ENCODE measurements at places on chromosomes 5 and 9.

- DNase-seq: no peak
Observed at GRCh38 chr9:108662091-108662875, 193.5 kb downstream of the ACTL7B start.

DNA sequence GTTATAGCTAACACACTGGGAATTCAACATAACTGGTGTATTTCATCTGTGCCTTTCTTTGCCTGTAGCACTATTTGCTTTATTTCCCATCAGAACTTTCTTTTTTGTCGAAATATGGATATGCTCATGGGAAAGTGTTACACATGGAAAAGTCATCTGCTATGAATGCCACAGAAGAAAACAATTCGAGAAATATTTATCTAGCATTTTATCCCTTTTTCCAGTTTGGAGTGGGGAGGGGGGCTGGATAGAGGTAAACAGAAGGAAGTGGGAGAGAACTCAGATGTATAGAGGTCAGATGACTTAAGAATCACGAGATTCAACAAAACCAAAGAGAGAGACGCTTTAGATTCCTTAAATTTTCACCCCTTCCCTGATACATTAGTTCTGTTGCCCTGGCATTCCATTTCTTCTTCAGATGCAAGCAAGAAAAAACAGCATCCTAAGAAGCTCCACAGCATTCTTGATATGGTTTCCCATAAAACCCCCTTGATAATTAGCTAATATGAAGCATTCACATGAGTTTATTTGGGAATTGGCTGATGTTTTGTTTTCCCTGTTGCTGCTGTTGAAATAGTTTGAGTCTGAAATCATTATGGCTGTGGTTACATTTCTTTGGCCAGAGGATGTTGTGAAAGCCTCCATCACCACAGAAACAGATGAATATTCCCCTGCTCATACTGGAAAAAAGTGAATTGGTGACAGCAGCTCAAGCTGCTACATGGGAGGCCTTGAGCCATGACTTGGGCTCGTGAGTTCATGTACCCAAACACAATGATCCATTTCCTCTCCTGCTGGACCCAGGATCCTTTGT is 335.8 kb upstream of the DAB2 start:
- DNase-seq: no peak

GRCh38 chr9:88071331-88071730 is 66.9 kb downstream of the SPATA31C2 start:
- DNase-seq: no peak

DNA sequence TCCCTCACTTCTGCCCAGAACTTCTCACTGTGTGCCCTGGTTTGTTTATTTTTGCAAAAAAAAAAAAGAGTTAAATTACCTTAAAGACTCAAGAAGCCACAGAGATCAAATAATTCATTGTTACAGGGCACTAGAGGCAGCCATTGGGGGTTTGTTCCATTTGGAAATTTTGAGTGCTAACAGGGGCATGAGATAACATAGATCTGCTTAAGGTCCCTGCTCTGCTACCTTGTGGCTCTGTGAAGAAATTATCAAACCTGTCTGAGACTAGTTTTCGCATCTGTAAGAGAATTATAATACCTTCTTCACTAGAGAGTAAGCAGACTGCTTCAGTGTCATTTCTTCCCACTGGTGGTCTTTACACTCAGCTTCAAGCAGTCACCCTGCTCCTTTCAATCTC is 394 bp downstream of the TLR4 start:
- no peak for DNase-seq

- DNase-seq: no peak
Observed at GRCh38 chr5:136129445-136129844, 3.2 kb upstream of the SMAD5 start.

GRCh38 chr5:2704111-2704510 is 47.4 kb downstream of the IRX2 start:
- no peak for DNase-seq

DNA sequence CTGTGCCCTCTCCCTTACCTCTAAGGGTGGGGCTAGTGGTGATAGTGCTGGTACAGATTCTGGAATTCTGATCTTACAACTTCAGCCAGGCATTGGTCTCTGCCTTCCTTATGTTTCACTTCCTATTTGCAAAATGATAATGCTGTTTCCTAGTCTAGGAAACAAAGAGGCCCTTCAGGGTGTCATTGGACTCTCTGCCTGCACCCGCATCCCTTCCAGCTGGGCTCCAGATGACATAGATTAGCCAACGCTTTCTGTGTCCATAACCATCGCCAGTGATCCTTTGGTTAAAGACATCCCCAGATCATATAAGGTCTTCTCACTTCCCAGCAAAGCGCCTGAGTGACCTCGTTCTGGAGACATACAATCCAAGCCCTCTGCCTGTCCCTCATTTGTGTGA is 180.7 kb downstream of the ERCC6L2 start:
- DNase-seq: no peak

DNA sequence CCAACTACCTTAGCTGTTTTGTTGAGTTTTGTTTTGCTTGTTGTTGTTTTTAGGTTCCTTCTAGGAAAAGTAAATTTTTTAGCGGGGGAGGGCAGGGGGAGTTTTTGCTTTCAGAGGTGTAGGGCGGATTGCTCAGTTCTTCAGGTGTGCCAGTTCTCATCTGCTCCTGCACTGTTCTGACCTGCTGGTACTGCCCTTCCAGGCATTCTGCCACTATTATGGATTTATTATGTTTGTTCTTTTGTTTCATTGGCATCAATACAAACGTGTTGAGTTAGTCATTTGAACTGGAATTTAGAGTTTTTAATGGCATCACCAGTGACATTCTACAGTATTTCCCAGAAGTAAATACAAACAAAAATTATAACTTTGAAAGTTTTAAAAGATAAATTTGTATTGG is 26.0 kb downstream of the ERCC6L2 start:
- DNase-seq: no peak

DNA sequence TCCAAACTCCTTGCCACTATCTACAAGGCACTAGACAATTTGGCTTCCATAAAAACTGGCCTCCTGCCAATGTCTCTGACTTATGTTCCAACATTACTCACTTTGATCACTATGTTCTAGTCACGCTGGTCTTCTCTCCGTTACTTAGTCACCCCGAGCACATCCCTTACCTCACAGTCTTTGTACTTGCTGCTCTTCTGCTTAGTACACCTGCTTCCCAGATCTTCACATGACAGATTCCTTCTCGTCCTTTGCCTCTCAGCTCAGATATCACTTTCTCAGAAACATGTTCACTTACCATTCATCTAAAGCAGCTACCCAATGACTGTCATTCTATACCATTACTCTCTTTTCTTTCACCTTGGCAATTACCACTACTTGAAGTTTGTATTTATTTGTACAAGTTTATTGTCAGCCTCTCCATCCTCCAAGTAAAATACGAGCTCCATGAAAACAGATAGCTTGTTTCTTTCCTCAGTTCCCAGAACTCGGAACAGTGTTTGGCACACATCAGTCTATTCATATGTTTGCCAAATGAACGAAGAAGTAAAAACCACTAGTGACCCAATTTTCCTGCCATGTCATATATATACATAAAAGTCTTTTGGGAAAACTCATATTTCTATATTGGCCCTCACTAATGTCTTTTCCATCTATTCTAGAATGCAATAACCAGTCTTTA is 5.9 kb upstream of the SLC22A5 start:
- peak; percentile 39 for DNase-seq

- DNase-seq: no peak
Observed at GRCh38 chr5:34041247-34041972, 1.6 kb downstream of the C1QTNF3 start.

DNA sequence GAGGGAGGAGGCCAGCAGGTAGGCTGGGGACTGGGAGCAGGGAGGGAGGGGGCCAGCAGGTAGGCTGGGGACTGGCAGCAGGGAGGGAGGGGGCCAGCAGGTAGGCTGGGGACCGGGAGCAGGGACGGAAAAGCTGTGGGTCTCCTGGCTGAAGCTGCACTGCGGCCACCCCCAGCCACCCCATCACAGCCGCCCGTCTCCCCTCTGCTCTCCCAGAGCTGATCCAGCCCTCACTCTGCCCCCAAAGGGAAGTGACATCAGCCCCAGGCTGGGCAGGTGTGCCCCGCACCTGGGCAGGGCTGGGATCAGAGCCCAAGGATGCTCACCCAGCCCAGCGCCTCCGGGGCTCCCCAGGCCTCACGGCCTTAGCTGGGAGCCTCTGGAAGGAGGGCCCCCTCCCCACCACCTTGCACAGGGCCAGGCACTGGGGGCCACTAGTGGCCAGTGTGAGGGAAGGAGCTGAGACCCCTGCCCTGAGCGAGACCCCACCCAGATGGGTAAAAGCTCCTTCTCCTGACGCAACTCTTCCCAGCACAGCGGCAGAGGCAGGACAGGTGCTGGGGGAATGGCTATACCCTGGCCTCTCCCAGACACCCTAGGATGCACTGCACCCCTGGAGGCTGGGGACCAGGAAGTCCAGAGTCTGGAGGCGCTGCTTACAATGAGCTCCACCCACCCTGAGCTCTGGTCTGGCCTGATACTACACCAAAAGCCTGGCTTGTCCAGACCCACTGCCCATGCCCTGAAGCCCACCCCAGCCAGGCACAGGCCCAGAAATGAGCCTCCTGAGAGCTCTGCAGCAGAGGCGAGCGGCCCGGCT is 11.6 kb downstream of the AGPAT2 start:
- no peak for DNase-seq

GRCh38 chr5:167863883-167864282 is 427.6 kb upstream of the WWC1 start:
- DNase-seq: no peak
